ENCODE measurements at places on chromosomes 4 and X.

DNA sequence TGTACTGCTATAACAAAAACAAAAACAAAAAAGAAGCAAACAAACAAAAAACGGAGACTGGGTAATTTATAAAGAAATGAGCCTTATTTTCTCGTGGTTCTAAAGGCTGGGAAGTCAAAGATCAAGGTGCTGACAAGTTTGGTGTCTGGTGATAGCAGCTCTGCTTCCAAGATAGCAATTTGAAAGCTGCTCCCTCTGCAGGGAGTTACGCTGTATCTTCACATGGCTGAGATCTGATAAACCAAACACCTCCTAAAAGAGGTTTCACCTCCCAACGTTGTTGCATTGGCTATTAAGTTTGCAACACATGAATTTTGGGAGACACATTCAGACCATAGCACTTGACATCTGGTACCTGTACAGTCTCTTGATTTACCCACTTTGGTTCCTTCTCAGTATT is 854.2 kb downstream of the CENPC start:
- DNase-seq: no peak

DNA sequence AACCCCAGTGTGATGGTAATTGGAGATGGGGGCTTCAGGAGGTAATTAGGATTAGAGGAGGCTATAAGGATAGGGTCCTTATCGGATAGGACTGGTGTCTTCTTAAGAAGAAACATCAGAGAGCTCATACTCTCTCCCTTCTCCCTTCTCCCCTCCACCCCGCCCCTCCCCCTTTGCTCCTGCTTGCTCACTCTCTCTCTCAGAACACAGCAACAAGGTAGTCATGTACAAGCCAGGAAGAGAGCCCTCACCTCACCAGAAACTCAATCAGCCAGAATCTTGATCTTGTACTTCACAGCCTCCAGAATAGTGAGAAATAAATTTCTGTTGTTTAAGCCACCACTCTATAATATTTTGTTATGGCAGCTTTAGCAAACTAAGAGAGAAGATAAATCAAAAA is 4.5 kb downstream of the DDX60L start:
- DNase-seq: peak; percentile 15

- DNase-seq: no peak
Observed at GRCh38 chr4:140168474-140168873, 14.5 kb upstream of the MAML3 start.

GRCh38 chr4:125225806-125226205 is 88.9 kb upstream of the FAT4 start:
- no peak for DNase-seq

- DNase-seq: no peak
Observed at GRCh38 chr4:81919223-81919622, 447.5 kb upstream of the RASGEF1B start.

Data from stimulated activated CD4-positive, alpha-beta T cell treated with anti-CD3 and anti-CD28 coated beads, Interleukin-12 subunit alpha, Interleukin-12 subunit beta, amount 100 ng/mL, for 24 hours (primary cell).